Activated naive CD4-positive, alpha-beta T cell treated with anti-CD3 and anti-CD28 coated beads, Interleukin-2, amount 10 ng/mL, durations not matched to agents 7 days and 5 days (primary cell): ENCODE measurements at places on chromosomes 2 and 18.
A peak's percentile ranks its signal among the peaks of the same experiment; 100 is the strongest.

DNA sequence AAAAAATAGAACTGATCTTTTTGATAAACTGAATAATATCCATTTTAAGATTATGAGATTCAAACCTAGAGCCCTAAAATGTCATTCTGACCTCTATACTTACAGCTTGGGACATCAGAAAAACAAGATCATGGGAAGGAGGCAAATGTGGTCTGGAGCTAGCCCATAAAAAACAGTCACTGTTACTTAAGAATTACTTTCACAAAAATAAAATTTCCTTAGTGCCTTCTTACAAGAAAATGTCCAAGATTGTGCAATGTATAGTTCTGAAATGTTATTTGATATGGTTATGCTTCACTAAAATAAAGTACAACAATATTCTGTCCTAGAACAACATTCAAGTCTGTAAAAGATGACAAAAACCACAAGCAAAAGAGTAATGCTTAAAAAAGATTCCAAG lies 247.6 kb downstream of the DYM start:
- H3K36me3 ChIP-seq, result peaks cover 8% of the 10 kb centered on the region
- no peak for DNase-seq
- H3K27me3 ChIP-seq, result no peaks in the 10 kb centered on the region
- H3K27ac ChIP-seq, result no peak overlapping the region
- no peak overlapping the region for H3K4me3 ChIP-seq
- peaks cover 8% of the 10 kb centered on the region for H3K4me1 ChIP-seq

GRCh38 chr18:35983818-35984217 lies 11.3 kb downstream of the RMP24 start:
- H3K27me3 ChIP-seq, result no peaks in the 10 kb centered on the region
- H3K4me1 ChIP-seq, result no peaks in the 10 kb centered on the region
- H3K27ac ChIP-seq, result no peak overlapping the region
- DNase-seq, result no peak
- H3K4me3 ChIP-seq, result no peak overlapping the region
- H3K36me3 ChIP-seq, result peaks cover 41% of the 10 kb centered on the region

GRCh38 chr2:205868773-205869333 lies 186.6 kb downstream of the NRP2 start:
- peak; percentile 49 for DNase-seq
- no peak overlapping the region for H3K27ac ChIP-seq
- peaks cover 15% of the 10 kb centered on the region for H3K4me1 ChIP-seq
- peaks cover 26% of the 10 kb centered on the region for H3K27me3 ChIP-seq
- H3K4me3 ChIP-seq, result no peak overlapping the region
- H3K36me3 ChIP-seq, result no peaks in the 10 kb centered on the region

DNA sequence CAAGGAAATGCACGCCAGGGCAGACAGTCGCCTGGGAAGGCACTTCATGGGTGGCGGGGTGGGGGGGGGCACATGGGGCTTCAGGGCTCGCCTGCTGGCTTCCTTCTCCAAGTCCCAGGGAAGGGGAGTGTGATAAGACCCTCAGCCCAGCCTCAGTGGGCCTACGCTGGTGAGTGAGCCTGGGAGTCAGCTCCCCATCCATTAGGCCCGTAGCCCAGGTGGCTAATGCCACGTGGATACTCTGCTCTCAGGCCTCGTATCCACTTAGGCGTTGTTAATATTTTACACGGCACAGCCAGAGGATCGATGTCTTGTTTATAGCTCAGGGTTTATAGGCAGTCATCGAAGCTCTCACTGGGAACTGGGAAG lies 47.1 kb downstream of the KCNIP3 start:
- H3K4me1 ChIP-seq, result peaks cover 7% of the 10 kb centered on the region
- peaks cover 77% of the 10 kb centered on the region for H3K27me3 ChIP-seq
- no peak overlapping the region for H3K4me3 ChIP-seq
- no peaks in the 10 kb centered on the region for H3K36me3 ChIP-seq
- H3K27ac ChIP-seq, result no peak overlapping the region

DNA sequence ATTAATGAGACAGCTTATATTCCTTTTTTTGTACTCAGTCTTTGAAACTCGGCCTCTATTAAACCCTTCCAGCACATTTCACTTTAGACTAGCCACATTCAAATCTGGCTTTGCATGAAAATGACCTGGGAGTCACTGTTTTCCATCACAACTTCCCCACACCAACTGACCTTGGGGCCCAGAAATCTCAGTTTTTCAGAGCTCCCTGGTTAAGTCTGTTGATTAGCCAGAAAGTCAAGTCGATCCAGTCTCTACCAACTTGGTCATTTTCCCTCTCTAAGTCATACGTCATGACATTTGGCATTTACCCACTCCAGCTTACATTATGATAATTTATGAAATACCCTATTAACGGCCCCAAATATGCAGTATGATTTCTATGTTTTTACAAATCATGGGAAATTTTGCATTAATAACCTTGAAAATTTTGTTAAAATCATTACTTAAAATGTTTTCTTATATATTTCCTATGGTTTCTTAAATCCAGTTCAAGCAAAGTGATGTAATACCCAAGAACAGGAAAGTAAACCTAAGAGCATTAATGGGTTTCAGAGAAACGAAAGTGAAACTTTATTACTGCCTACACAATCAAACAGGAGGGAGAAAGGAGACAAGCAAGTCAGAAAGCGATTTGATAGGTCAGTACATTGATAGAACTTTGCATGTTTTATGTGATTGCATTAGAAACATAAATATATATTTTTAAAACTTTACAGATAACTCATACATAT lies 77.1 kb downstream of the SPATS2L start:
- no peaks in the 10 kb centered on the region for H3K27me3 ChIP-seq
- H3K4me1 ChIP-seq, result peaks cover 42% of the 10 kb centered on the region
- no peak for DNase-seq
- peak overlapping the region; percentile 85 for H3K27ac ChIP-seq
- peak overlapping the region; percentile 1 for H3K4me3 ChIP-seq

- peaks cover 9% of the 10 kb centered on the region for H3K27me3 ChIP-seq
- no peaks in the 10 kb centered on the region for H3K36me3 ChIP-seq
- DNase-seq, result no peak
- no peak overlapping the region for H3K27ac ChIP-seq
Observed at GRCh38 chr2:161019311-161019710, 140.9 kb upstream of the TANK start.

- H3K36me3 ChIP-seq, result peaks cover 41% of the 10 kb centered on the region
- DNase-seq, result no peak
- peak overlapping the region; percentile 74 for H3K4me3 ChIP-seq
- H3K4me1 ChIP-seq, result peaks cover 46% of the 10 kb centered on the region
- H3K27ac ChIP-seq, result peak overlapping the region; percentile 89
- H3K27me3 ChIP-seq, result no peaks in the 10 kb centered on the region
Observed at GRCh38 chr2:9473308-9473984, 905 bp upstream of the IAH1 start.

GRCh38 chr18:52000435-52000834 lies 339.6 kb upstream of the DCC start:
- H3K36me3 ChIP-seq, result no peaks in the 10 kb centered on the region
- no peak overlapping the region for H3K27ac ChIP-seq
- H3K4me3 ChIP-seq, result no peak overlapping the region

DNA sequence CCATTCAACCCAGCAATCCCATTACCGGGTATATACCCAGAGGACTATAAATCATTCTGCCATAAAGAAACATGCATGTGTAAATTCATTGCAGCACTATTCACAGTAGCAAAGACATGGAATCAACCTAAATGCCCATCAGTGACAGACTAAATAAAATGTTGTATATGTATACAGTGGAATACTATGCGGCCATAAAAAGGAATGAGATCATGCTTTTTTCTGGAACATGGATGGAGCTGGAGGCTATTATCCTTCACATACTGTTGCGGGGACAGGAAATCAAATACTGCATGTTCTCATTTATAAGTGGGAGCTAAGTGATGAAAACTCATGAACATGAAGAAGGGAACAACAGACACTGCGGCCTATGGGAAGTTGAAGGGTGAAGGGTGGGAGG lies 65.1 kb downstream of the EHBP1 start:
- H3K27me3 ChIP-seq, result no peaks in the 10 kb centered on the region
- H3K4me3 ChIP-seq, result no peak overlapping the region
- H3K27ac ChIP-seq, result no peak overlapping the region
- H3K4me1 ChIP-seq, result peaks cover 4% of the 10 kb centered on the region

GRCh38 chr2:74833418-74834233 lies at the start of gene HK2:
HK2 (plus strand) TSS chr2:74834127; CDS start chr2:74834581, 454 bp downstream.
- H3K36me3 ChIP-seq, result peaks cover 28% of the 10 kb centered on the region
- H3K4me1 ChIP-seq, result peaks cover 53% of the 10 kb centered on the region
- DNase-seq, result peak; percentile 88
- H3K27me3 ChIP-seq, result peaks cover 4% of the 10 kb centered on the region
- peak within 1 kb of the TSS; percentile 94 for H3K27ac ChIP-seq

DNA sequence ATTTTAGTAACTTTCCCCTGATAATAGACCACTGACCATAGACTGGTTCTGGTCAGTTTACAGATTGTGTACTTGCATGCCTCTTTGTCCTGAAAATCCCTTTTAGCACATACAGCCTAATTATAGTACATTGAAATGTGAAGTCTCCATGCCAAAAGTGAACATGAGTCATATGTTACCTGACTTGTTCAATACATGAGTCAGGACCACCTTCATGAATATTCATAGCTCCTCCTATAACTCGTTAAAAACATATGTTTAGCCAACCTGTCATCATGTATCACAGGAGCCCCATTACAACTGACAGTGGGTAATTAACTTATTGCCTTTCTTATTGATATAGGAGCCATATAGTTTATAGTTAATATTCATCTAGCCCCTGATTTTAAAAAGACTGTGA lies 78.6 kb downstream of the SH3YL1 start:
- peaks cover 3% of the 10 kb centered on the region for H3K27me3 ChIP-seq
- peaks cover 7% of the 10 kb centered on the region for H3K36me3 ChIP-seq
- no peak overlapping the region for H3K4me3 ChIP-seq
- no peak overlapping the region for H3K27ac ChIP-seq

- H3K4me1 ChIP-seq, result peaks cover 6% of the 10 kb centered on the region
- H3K36me3 ChIP-seq, result no peaks in the 10 kb centered on the region
- no peak for DNase-seq
- no peak overlapping the region for H3K27ac ChIP-seq
- no peak overlapping the region for H3K4me3 ChIP-seq
- H3K27me3 ChIP-seq, result peaks cover 9% of the 10 kb centered on the region
Observed at GRCh38 chr2:32832821-32833220, 113.9 kb upstream of the LTBP1 start.

- DNase-seq, result no peak
- H3K4me3 ChIP-seq, result no peak overlapping the region
- no peak overlapping the region for H3K27ac ChIP-seq
- H3K4me1 ChIP-seq, result peaks cover 15% of the 10 kb centered on the region
- H3K27me3 ChIP-seq, result no peaks in the 10 kb centered on the region
- peaks cover 10% of the 10 kb centered on the region for H3K36me3 ChIP-seq
Observed at GRCh38 chr2:97845818-97846217, 132.4 kb downstream of the ZAP70 start.

DNA sequence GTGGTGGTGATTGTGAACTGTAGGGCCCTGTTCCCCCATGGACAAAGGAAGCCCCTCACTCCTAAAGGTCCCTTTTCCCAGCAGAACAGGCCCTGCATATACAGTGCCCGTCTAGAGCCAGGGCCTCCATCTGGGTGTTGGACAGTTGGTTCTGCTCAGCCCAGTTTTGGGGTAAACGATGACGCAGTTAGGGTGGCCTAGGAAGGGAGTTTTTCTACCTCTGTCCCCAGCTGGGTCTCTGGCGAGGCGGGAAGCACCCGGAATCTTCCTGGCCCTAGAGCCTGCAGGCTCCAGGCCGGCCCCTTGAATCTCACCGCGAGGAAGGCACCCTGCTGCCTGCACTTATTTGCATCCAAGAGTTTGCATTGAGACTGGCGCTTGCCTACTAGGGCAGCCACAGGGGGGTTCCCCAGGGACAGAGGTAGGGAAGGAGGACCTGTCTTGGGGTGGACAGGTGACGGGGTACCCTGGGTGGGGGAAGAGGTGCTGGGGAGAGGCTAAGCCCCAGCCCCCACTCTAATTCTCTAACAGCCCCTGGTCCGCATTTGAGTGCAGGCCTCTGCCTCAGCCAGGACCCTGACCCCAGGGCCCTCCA lies 529 bp upstream of the MTA3 start:
- H3K27ac ChIP-seq, result peak overlapping the region; percentile 71
- H3K4me1 ChIP-seq, result peaks cover 30% of the 10 kb centered on the region
- peaks cover 13% of the 10 kb centered on the region for H3K27me3 ChIP-seq
- peaks cover 12% of the 10 kb centered on the region for H3K36me3 ChIP-seq
- H3K4me3 ChIP-seq, result peak overlapping the region; percentile 71
- peak; percentile 33 for DNase-seq

DNA sequence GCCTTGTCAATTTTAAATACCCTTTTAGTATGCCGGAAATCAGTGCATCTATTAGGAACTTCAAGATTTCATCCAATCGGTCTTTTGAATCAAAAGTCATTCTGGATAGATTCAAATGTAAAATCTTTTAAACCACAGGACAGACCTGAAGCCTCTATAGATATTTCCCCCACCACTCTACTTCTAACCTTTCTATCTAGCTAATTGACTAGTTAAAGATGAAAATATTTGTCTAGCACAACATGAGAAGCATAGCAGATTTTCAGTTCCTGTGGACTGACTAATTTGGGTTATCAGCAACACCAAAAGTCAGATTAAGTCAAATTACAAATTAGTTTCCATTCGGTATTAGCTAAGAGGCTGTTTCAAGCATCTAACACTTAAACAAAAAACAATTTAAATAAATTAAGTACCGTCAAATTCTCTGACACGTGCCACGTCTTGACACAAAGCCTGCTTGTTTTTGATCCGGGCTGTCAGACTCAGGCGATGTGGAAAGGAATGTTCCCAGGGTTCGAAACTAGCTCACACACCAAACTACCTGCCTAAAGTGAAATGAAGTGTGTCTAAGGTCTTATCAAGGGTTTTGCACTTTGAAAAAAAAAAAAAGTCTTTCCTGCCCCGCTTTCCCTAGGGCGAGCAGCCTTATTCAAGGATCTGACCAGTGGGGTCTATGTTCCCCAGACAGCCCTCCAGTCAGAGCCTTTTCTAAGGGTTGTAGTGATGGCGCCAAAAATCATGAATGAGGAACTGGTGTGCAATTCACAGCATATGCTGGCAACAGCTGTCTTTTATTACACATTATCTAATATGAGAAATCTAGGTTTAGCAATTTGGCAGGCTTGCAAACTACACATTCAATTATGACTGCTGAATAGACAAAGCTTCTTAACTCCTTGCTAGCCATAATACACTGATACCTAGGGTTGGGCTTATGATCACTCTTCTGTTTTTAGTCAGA lies 4.7 kb downstream of the CYTIP start:
- peak; percentile 43 for DNase-seq
- H3K27me3 ChIP-seq, result no peaks in the 10 kb centered on the region
- H3K36me3 ChIP-seq, result peaks cover 89% of the 10 kb centered on the region
- H3K27ac ChIP-seq, result peak overlapping the region; percentile 99
- H3K4me3 ChIP-seq, result peak overlapping the region; percentile 97
- H3K4me1 ChIP-seq, result peaks cover 22% of the 10 kb centered on the region

GRCh38 chr18:50726960-50727589 lies 92.7 kb downstream of the MRO start:
- H3K27me3 ChIP-seq, result no peaks in the 10 kb centered on the region
- DNase-seq, result no peak
- no peaks in the 10 kb centered on the region for H3K4me1 ChIP-seq
- no peaks in the 10 kb centered on the region for H3K36me3 ChIP-seq

GRCh38 chr2:238601433-238602222 lies 174.9 kb downstream of the ASB1 start:
- no peaks in the 10 kb centered on the region for H3K36me3 ChIP-seq
- no peak for DNase-seq
- H3K4me3 ChIP-seq, result no peak overlapping the region
- H3K27ac ChIP-seq, result no peak overlapping the region
- no peaks in the 10 kb centered on the region for H3K4me1 ChIP-seq

GRCh38 chr18:27253571-27253970 lies 68.5 kb upstream of the CHST9 start:
- no peak overlapping the region for H3K4me3 ChIP-seq
- no peaks in the 10 kb centered on the region for H3K36me3 ChIP-seq
- no peaks in the 10 kb centered on the region for H3K4me1 ChIP-seq
